ENCODE measurements at places on chromosomes 3 and 15. TPM values are rescaled to one million over a fixed set of nuclear protein-coding genes. Genes with fewer than 3 reads are reported as not detected.

The SLC9C1 gene
- total RNA-seq = not detected

GRCh38 chr15:41581110-41581509 lies 22.1 kb downstream of the TYRO3 start:
- no peaks in the 10 kb centered on the region for H3K36me3 ChIP-seq
- H3K4me3 ChIP-seq = no peak overlapping the region
- DNase-seq = peak; percentile 51

DNA sequence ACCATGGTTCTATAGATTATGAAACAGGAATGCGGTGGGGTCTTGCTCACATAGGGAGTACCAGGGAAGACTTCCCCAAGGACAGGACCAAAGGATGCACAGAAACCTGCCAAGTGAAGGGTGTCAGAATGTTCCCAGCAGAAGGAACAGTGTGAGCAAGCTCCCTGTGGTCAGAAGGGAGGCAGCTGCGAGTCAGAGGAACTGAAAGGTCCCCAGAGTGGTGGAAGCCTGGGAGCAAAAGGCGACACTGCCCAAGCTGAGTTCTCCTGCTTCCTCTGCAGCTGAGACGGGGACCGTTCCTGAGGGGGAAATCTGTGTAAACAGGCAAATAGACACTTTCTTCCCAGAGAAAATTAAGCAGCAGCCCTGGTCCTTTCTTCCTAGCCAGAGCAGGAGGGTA lies 14.2 kb upstream of the SLC6A6 start:
- H3K27me3 ChIP-seq = peaks cover 6% of the 10 kb centered on the region
- no peak overlapping the region for H3K27ac ChIP-seq
- H3K4me1 ChIP-seq = peaks cover 7% of the 10 kb centered on the region

- peak; percentile 65 for DNase-seq
- H3K4me3 ChIP-seq = peak overlapping the region; percentile 61
- H3K27ac ChIP-seq = peak overlapping the region; percentile 94
- H3K4me1 ChIP-seq = peaks cover 42% of the 10 kb centered on the region
- no peaks in the 10 kb centered on the region for H3K27me3 ChIP-seq
Measured at GRCh38 chr3:177358977-177359592, 161.8 kb upstream of the TBL1XR1 start.

DNA sequence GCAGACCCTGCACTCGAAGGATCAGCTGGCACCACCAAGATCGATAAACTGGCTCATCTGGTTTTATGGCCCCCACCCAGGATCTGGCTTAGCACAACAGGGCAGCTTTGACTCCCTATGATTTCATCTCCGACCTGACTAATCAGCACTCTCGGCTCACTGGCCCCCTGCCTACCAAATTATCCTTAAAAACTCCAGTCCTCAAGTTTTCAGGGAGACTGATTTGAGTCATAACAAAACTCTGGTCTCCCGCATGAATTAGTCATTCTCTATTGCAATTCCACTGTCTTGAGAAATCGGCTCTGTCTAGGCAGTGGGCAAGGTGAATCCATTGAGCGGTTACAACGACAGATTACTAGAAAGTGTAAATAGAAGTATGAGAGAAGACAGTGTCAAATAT lies 521.9 kb upstream of the RGMA start:
- H3K27ac ChIP-seq = no peak overlapping the region
- H3K4me1 ChIP-seq = no peaks in the 10 kb centered on the region
- H3K4me3 ChIP-seq = no peak overlapping the region
- no peak for DNase-seq
- H3K36me3 ChIP-seq = no peaks in the 10 kb centered on the region

- no peaks in the 10 kb centered on the region for H3K36me3 ChIP-seq
- H3K4me1 ChIP-seq = no peaks in the 10 kb centered on the region
- H3K27me3 ChIP-seq = peaks cover 9% of the 10 kb centered on the region
- DNase-seq = no peak
- H3K27ac ChIP-seq = no peak overlapping the region
Measured at GRCh38 chr15:68983961-68984481, 30.5 kb upstream of the NOX5 start.

GRCh38 chr3:184129012-184129411 lies 6.1 kb upstream of the EIF2B5 start:
- H3K27ac ChIP-seq = no peak overlapping the region
- H3K36me3 ChIP-seq = no peaks in the 10 kb centered on the region
- no peak overlapping the region for H3K4me3 ChIP-seq

- peak overlapping the region; percentile 69 for H3K4me3 ChIP-seq
- peak; percentile 2 for DNase-seq
- no peaks in the 10 kb centered on the region for H3K27me3 ChIP-seq
- H3K36me3 ChIP-seq = no peaks in the 10 kb centered on the region
- H3K27ac ChIP-seq = peak overlapping the region; percentile 95
Measured at GRCh38 chr3:64223791-64224745, 1.2 kb downstream of the PRICKLE2 start.

GRCh38 chr3:189289251-189289650 lies 117.5 kb downstream of the TPRG1 start:
- H3K27me3 ChIP-seq = no peaks in the 10 kb centered on the region
- no peak for DNase-seq
- no peak overlapping the region for H3K27ac ChIP-seq
- H3K4me3 ChIP-seq = no peak overlapping the region
- no peaks in the 10 kb centered on the region for H3K36me3 ChIP-seq

All from osteoblast (primary cell).